ENCODE measurements at places on chromosomes 6 and 20.

GRCh38 chr6:151276112-151276740, 36.5 kb downstream of the AKAP12 start:
- no peak for DNase-seq

DNA sequence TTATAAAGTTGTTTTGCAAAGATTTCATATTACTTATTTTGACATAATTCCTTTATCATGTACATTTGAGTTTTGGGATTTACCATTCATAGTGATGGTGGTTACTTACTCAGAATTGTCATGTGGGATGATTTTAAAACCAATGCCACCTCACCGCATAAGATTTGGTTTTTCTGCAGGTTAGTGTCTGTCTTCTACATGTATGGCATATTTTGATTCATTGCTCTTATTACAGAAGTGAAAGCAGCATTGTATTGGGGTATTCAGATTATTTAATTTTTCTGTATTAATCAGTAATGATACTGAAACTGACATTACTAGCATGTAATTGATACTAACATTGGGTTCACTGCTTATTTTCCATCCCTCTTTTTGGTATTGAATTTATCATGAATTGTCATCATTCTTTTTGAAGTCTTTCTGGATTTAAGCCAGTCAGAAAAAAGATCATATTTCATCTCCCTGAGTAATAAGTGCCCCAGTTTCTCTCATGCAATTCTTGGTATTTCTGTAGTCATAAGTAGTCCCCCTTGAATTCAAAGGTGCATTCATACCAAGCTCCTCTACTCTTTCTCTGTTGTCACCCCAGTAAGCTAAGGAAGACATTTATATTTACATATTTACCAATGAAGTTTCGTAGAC, 176.6 kb downstream of the BCKDHB start:
- no peak for DNase-seq

- peak; percentile 96 for DNase-seq
Measured at GRCh38 chr6:32148289-32149091, 3.2 kb downstream of the PRRT1 start.

DNA sequence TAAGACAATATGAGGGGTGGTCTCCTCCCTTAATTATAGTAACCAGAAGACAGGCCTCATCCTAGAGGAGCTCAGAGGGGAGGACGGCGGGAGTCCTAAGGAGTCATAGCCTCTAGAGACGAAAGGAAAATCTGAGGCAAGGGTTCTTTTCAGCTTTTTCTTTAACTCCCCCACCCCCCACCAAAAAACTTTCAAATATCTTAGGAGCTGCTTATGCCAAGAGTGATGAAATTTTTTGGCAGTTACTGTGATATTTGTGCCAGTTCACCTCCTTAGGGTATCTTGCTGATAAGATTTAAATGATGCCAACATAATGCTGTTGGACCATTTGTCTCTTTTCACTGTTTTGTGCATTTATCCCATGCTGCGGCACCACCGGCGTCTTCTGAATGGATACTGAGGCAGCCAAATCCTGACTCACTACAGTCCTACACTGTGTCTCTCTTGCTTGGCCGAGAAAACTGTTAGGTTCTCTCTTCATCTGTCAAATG, 44.5 kb upstream of the DSE start:
- no peak for DNase-seq

DNA sequence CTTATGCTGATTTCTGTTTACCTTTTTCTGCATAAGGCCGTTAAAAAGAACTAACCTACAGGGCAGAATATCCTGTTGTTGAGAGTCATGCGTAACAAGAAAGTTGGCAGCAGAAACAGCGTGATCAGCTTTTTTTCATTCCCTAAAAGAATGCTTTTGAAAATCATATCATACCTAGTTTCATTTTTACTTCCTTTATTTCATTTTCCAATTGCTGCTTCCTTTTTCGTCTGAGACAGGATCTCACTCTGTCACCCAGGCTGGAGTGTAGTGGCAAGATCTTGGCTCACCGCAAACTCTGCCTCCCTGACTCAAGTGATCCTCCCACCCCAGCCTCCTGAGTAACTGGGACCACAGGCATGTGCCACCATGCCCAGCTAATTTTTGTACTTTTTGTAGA, 4.1 kb downstream of the CALHM6 start:
- no peak for DNase-seq
